ENCODE measurements at places on chromosomes 2 and 18. TPM values are rescaled to one million over a fixed set of nuclear protein-coding genes. Genes with fewer than 3 reads are reported as not detected.

GRCh38 chr2:177812713-177813396, 259.7 kb downstream of the PDE11A start:
- DNase-seq: no peak

GRCh38 chr2:189208254-189208653, 28.7 kb upstream of the COL5A2 start:
- DNase-seq: no peak

The FOXI3 gene
- total RNA-seq: not detected

DNA sequence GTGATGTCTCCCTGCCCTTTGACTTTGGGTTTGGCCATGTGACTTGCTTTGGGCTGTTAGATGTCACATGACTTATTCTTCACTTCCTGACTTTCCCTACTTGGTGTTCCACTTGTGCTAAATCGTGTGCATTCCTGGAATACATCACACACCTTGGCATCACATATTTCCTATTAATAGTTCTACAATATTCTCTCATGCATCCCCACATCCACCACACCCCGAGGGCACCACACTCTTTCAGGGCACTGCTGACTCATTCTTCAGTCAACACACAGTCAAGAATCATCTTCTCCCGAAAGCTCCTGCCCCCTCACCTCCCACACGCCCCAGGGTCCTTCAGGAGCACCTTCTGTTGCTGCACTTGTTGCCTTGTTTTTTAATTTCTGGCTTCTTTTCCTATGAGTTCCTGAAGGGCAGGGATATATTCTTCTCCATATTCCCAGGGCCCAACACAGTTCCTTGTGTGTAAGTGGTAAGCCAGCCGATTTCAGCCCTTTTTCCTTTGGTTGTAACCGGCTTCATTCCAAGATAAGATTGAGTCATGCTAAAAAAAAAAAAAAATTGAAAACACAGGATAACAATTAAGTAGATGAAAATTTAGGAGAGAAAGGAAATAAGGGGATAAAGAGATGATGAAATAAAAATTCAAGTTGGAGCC, 341.4 kb downstream of the SLC4A3 start:
- peak; percentile 86 for DNase-seq

DNA sequence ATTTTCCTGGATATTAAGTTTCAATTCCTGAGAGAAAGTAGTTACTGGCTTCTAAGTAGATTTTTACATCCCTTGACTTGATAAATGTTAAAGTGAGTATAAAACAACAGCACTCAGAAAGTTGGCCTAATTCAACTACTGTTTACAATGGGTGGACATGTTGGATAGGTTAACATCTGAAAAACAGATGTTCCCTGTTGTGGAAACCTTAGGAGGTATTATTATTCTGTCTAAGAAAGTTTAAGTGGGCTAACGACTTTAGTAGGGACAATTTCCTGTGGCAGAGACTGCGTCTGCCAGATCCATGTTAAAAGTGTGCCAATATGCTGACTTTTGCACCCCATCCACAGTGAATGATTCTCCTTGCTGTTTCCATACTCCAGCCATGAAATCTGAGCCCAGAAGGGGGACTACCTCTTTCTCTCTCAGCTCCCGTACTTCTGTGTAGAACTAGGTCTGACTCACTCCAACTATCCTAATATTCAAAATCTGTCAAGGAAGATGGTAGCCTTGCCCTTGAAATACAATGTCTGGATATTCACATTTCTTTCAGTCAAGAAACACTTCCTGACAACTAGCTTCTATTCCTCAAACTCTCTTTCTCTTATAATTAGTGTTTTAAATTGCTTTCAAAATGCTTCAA, 327.5 kb upstream of the HNRNPA3 start:
- DNase-seq: no peak

DNA sequence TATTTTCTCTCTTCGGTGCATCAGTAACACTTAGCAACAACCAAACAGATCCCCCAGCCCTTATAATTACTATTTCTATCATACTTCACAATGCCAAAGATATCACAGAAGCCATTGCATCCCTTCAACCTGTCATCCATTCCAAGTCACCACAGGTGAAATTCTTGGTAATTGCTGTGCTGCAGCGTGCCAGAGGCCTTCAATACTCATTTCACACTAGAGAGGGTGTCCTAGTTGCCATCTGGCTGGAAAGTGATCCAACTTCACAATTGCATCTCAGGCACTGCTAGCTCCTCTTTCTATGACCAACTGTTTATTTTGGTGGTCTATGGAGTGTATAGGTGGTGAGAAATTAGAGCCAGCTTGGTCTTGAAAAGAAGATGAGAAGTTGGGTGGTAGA, 131.2 kb downstream of the NUP35 start:
- DNase-seq: no peak

Measured in PC-9 (cell line).